Stimulated activated CD8-positive, alpha-beta memory T cell treated with anti-CD3 and anti-CD28 coated beads, Interleukin-7, amount 100 ng/mL, for 1 hour (primary cell): ENCODE measurements at places on chromosomes 12 and 14.

- DNase-seq = no peak
Observed at GRCh38 chr12:3732901-3733300, 20.0 kb downstream of the CRACR2A start.

GRCh38 chr12:97417568-97418218, 44.9 kb upstream of the RMST start:
- no peak for DNase-seq

- DNase-seq = no peak
Observed at GRCh38 chr12:94242901-94243300, 94.5 kb downstream of the PLXNC1 start.

- no peak for DNase-seq
Observed at GRCh38 chr14:52902971-52903619, 47.8 kb downstream of the FERMT2 start.

DNA sequence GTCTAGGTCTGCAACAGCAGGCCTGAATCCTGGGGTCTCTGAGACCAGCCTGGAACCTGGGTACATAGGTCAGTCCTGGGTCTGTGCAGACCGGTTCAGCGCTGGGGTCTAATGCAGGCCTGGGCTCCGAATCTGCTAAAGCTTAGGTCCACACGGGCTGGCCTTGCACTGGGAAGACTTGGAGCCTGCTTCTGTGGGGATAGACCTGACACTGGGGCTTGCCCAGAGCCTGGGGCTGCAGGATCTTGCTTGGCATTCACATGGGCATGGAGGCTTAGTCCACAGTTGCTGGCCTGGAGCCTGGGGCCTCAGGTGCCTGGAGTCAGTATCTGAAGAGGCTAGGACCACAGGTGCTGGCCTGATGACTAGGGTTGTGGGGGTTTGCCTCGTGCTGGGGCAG, 369.8 kb upstream of the SEL1L start:
- DNase-seq = no peak

GRCh38 chr14:104025534-104025933, 60.0 kb upstream of the ASPG start:
- no peak for DNase-seq

GRCh38 chr12:98294051-98294805, 221.2 kb upstream of the TMPO start:
- DNase-seq = no peak

GRCh38 chr14:92927349-92928257, 4.7 kb downstream of the CHGA start:
- DNase-seq = no peak

- DNase-seq = no peak
Observed at GRCh38 chr12:84362552-84362897, 550.1 kb downstream of the SLC6A15 start.

GRCh38 chr14:104928391-104929133, 3.9 kb downstream of the PLD4 start:
- DNase-seq = no peak

- no peak for DNase-seq
Observed at GRCh38 chr14:101707863-101708620, 53.5 kb upstream of the PPP2R5C start.

- DNase-seq = no peak
Observed at GRCh38 chr14:34180434-34180833, 229.6 kb upstream of the EGLN3 start.

- no peak for DNase-seq
Observed at GRCh38 chr12:88185988-88186387, 43.9 kb downstream of the TMTC3 start.

DNA sequence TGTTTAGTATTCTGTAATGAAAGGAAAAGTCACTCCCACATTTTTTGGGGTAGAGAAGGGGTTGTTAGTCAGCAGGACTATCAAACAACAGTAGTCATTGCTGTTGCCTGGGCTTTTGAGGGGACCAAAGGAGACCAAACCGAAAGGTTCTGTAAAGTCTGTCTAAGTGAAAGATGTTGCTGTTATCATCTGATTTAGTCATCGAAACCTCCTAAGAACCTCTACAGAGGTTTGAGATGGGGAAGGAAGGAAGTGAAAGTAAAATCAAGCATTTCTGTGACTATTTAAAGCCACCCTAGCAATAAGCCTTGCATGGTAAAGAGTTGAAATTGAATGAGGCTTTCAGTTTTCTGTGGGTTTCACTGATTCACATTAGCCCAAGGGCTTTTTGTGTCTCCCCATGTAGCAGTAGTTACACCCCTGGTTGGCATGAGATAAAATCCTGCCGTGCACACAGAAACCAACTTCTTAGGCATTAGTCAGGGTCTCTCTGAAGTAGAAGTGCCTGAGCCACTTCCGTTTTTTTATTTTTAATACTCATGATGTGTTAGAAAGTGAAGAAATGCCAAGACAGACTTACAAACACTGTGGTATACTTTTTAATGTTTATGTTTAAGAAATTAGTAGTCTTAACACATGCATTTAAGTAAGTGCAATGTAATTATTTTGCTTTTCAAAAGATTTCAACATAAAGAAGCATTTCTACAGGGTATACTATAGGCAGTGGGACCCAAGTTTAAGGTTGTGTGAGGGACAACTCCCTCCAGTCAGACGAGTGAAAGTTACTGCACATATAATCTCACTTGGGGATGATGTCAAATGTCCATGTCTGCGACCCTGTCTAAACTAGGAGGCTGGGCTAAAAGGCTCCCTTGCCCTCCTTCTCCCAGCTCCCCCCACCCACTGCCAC, 50.4 kb downstream of the DYRK2 start:
- no peak for DNase-seq

GRCh38 chr14:28751467-28752058, 15.0 kb upstream of the FOXG1 start:
- DNase-seq = no peak

DNA sequence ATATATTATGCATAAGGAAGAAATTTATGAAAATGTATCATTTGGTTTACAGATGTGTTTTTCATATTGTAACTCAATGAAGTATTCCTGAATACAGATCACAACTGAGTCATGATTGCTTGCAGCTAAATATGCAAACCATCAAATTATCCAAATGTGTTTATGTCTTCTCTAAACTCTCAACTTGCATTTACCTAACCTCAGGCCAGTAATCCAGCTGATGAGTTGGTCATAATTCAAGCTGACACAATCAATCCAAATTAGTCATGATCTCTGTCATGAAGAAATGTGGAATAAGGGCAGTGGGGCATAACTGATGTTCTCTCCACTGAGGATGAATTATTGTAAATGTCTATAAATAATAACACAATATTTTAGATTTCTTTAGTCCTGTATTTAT, 104.8 kb upstream of the CNTN1 start:
- DNase-seq = no peak

- no peak for DNase-seq
Observed at GRCh38 chr12:71321531-71321930, 118.1 kb upstream of the LGR5 start.

DNA sequence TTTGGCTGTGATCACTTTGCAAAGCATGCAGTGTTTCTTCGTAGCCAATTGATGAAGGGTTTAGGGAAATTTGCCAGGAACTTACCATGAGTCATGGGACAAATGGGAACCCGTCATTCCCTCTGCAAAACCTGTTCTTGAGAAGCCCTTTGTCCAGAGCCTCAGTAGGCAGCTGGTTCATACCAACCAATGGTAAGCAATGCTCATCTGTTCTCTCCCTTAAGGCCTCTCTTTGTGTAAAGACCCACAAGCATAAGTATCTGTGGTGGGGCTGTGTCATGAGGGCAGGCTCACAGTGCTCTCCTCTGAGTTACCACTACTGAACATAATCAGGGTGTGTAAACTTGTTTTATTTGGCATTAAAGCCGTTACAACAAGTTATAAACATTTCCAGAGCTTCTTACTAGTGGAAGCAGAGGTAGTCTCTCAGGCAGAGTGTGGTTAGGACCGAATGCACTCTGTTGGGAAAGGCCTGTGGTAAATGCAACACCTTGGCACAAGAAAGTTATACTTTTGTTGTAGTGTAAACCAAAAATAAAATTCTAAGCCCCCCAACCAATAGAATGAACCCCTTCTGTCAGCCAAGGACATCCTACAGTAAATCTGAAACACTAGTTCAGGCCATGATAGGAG, 119.8 kb downstream of the SINHCAF start:
- no peak for DNase-seq

DNA sequence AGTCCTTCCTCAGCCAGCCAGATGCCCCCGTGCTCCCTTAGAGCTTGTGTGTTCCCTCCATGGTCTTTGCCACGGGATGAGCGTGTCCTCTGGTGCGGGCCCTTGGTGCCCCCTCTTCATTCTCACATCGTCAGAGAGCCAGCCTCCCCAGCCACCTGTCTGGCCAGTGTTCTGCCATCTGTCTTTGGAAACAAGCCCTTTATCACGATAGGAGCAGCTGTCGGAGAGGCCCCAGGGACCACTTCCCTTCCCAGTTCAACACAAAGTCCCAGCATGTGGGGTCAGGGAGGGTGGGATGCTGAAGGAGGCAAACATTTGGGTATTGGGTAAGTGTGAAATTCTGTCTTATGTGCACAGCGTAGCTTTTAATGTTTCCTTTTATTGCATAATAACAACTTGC, 44.5 kb downstream of the DYNC1H1 start:
- DNase-seq = no peak

GRCh38 chr14:32472512-32473463, 143.7 kb downstream of the AKAP6 start:
- DNase-seq = no peak

DNA sequence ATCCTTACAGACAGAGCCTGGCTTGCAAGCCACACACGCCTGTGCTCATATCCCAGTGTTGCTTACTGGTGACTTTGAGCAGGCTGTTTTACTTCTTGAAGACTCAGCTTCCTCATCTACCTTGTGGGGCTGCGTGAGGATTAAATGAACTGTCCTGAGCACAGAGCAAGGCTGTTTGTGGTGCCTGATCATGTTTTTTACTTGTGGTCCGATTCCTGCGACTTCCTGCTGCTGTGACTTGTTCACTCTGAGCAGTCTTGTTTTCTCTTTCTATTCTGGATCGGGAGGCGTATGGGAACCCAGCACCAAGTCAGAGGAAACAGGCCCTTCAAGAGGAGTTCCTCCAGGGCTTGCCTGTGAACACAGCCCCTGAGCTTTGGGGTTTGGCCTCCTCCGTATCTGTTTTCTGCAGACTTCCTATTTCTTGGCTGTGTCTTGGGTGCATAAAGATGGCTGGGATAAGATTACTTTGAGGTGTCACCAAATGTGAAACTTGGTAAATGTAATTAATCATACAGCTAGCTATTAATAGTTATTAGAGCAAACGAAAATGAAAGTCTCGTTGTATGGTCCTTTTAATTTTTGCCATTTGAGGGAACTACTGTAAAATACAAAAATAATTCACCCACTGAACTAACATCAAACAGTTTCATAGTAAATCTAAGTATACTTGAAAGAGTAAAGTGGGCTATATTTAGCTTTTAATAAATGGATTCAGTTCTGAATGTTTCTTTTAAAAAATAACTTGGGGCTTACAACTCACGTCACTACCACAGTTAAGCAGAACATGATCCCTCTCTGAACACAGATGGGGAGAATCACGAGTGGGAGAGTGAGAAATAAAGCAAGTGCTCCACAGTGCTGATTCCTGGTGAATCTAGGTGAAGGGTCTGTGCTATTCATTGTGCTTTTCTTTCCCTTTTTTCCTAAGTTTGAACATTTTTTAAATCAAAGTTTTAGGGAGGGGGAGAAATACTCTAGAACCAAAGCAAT, 251.5 kb downstream of the FOXN3 start:
- no peak for DNase-seq

DNA sequence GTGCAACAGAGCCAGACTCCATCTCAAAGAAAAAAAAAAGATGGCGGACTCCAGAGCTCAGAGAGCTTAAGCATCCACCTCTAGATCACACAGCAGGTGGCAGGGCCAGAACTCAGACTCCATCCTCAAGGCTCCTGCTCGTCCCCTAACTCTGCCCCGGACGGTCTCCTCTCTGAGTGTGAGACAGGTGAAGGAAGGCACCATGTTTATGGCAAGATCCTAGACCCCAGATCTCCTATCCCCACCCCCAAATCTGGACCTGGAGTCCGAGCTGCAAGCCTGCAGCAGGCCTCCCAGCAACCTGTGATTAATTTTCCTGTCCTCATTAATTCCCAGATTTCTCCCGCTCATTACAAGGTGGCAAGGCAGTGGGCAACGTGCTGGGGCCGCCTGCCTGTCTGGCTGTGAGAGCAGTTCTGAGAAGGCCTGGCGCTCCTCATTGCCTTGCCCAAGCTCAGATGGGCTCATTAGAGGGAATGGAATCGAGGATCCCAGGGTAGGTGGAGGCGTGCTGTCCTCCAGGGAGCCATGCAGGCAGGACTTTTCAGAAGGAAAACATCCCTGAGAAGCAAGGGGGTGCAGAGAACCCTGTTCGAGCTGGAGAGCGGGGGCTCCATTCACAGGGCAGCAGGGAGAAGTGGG, 296.6 kb upstream of the RTL1 start:
- DNase-seq = no peak

DNA sequence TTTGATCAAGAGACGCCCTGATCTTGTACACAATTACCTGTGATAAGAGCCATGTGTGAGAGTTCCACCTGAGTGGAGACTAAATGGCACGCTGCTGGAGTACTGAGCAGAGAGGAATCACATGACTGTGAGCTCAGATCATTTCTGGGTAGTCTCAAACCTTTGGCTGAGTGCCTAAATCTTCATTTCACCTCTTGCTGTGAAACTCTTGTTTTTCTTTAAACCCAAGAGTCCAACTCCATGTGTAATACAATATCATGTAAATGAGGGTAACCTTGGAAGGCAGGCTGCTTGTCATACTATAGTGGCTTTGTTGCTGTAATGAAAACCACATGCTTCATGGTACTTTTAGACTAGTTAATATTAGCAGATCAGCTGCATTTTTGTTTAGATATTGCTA, 156.9 kb downstream of the CAND1 start:
- DNase-seq = no peak

- no peak for DNase-seq
Observed at GRCh38 chr12:103986829-103987228, 21.2 kb downstream of the TDG start.

GRCh38 chr14:72598306-72598705, 295.6 kb downstream of the DPF3 start:
- DNase-seq = no peak

- peak; percentile 47 for DNase-seq
Observed at GRCh38 chr14:93970585-93970964, 5.8 kb downstream of the ASB2 start.

DNA sequence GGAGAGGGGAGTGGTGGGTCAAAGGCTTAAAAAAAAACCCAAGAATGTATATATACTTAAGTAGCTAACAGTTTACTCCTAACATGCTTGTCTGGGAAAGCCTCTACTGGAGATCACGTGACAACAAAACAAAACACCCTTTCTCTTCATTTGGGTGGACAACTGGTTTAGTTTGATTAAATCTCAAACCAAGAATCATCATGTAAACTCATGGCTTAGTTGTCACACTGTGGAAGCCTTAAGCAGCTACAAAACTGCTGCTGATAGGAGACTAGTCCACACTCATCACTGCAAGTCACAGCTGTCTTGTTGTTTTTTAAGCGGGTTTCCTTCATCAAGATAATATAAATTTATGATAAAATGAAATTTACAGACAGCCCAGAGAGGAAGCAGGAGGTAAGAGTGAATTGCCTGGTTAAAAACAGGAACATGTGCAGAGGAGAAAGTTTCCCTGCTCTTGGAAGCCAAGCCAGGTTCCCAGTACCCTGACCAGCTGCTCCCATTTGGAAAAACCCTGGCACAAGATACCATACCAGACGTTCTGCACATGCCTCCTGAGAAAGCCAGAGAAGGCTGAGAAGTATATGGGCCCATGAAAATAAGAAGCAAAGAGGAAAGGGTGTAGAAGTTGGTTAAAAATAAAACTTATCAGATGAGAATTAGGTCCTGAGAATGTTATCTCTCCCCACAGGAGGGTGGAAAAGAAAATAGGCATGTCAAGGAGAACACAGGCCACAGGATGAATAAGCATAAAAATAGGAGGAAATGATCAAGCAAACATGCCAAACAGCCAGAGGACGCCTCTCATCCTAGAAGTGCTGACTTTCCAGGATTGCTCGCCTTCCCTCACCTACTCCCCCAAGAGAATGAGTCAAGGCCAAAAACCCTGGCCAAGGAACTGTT, 34.0 kb downstream of the EGLN3 start:
- DNase-seq = no peak
